ENCODE measurements at places on chromosomes 3 and 15.

DNA sequence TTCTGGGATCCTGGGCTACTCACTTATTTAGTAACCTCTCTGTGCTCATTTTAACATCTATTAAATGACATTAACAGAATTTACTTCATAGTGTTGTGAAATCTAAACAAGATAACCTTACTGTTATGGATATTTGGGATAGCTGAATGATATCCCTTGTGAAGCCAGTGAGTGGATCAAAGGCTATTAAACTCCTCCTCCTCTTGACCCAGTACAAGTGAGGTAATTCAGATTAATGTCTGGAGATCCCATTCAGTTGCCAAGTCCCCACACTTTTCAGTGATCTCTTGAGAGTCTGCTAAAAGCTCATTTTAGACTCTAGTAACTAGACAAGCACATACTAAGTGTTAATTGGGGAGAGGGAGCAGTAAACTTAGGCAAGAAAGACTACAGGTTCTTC is 2.5 kb upstream of the ANKRD28 start:
- no peak for DNase-seq

DNA sequence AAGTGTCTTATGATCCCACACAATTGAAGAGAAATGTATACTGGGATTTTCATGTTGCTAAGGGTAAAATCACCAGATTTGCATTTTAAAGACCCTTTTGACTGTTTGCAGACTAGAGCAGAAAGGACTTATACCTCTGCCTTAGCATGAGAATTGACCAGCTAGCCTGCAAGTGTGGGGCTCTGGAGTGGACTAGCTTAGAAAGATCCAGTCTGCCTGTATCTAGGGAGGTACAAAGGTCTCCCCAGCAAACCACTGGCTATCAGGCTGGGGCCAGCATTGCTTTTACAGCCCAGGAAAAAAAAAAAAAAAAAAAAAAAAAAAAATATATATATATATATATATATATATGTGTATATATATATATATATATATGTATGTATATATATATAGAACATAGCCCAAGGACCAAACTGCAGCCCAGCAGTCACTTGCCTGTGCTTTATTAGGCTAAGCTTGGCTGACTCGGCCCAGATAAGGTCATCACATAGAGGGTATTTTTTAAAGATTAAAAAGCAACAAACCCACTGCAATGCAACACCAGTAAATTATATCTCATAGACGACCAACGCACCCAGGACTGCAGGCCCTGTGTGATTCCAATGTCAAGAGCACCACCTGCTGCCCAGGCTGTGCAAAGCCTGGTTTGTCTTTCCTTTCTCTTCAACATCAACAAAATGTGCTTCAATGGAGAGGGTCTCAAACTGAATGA is 63.7 kb downstream of the DCLK3 start:
- peak; percentile 49 for DNase-seq

DNA sequence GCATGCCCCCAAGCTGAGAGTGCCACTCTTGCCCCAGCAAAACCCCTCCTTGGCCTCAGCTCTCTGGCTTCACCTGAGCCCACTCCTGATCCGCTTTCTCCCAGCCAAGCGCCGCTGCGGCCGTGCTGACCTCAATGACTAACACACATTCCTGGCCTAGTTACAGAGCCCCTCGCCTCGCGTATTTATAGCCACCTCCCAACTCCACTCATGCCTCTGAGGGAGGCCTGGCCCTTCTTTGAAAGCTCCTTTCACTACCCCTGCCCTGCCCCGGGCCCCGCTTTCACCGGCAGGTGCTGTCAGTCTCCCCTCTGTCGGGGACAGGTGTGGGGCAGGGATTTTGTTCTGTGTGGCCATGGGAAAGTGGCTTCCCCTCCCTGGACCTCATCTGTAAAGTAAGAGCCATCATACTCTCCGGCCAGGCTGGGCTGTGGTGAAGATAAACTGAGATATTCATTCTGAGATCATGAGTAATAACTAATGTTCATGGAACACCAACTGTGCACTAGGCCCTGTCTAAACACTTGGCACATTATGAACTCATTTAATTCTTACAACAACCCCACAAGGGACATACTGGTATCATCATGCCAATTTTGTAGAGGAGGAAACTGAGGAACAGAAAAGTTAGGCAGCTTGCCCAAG is 13.2 kb upstream of the ATP2B2 start:
- DNase-seq: peak; percentile 37

- DNase-seq: no peak
These were observed 312.9 kb downstream of the RORA start for GRCh38 chr15:60916032-60916678.

DNA sequence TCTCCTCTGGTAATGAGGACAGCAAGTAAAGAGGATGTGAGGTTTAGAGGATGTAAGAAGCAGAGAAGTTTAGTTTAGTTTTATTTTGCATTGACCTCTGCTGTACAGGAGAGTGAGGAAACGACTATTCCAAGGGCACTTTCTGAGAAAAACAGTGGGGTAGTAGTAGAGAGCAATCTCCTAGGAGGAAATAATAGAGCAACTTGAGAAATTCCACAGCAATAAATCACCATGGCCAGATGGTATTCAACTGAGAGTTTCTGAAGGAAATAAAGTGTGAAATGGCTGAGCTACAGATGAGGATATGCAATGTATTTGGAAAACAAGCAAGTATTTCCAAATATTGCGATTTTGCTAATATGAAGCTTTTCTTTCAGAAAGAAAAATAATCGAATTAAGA is 118.9 kb downstream of the DPH6 start:
- no peak for DNase-seq

- no peak for DNase-seq
These were observed 52.4 kb downstream of the NUP210 start for GRCh38 chr3:13367728-13368127.

- no peak for DNase-seq
These were observed 19.9 kb upstream of the IL20RB start for GRCh38 chr3:136937851-136938250.

- DNase-seq: no peak
These were observed 219.1 kb upstream of the FEZF2 start for GRCh38 chr3:62592408-62592807.

DNA sequence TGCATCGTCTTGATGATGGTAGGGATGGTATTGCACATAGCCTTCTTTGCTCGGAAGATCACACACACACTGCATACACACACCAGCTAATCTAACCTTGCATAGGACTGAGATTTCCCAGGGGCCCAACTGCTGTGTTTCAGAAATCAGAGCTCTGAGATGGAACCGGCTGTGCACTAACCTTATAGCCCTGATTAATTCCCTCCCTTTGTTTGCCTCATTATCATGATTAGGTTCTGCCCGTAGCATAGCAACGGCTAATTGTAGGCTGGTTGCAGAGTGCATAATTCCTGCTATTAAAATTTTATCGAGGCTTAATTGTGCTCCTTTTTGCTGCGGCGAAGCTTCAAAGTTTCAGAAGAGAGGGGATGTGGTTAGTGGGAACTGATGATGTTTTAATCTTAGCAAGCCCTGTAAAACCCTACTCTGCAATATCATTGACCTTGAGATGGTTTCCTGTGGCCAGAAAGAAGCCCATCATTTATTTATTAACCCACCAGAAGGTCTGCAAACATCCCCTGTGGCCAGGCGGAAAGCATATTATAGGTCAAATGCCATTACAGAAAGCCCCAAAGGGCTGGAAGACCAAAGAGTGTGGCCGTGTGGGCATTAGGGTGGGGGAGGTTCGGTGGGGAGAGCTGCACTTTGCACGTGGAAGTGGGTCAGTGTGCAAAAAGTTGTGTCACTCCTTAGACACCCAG is 56.2 kb upstream of the GLCE start:
- no peak for DNase-seq

DNA sequence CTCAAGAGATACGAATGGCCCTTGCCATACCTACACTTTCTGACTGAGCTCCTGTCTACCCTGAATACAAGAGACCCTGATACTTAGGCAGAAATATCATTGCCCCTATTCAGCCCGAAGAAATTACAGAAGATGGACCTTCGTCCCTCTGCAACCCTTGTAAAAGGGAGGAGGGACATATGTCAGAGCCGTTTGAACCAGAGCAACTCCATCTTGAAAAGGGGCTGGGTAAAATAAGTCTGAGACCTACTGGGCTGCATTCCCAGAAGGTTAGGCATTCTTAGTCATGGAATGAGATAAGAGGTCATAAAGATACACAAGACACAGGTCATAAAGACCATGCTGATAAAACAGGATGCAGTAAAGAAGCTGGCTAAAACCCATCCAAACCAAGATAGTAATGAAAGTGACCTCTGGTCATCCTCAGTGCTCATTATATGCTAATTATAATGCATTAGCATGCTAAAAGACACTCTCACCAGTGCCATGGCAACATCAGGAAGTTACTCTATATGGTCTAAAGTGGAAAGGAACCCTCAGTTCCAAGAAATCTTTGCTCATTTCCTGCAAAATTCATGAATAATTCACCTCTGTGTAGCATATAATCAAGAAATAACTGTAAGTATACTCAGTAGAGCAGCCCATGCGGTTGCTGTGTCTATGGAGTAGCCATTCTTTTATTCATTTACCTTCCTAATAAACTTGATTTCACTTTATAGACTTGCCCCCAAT is 49.7 kb upstream of the GPD1L start:
- no peak for DNase-seq

DNA sequence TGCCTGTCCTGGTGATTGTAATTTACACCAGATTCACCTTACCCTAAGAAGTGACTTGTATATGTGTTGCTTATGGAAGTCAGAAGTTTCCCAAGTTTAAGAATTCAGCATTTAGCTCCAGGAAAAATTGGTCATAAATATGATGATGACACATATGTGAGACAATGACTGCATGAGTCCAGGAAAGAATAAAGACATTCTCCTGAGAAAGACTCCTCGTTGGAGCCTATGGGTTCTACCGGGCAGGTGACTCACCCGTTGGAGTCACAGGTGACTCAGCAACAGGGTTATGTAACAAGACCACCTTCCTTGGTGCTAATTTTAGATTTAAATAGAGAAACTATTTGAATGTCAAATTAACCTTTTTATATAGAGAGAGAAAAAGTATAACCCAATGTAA is 662.4 kb downstream of the FHIT start:
- DNase-seq: no peak

GRCh38 chr3:73471986-73472787 is 152.6 kb downstream of the PDZRN3 start:
- no peak for DNase-seq

DNA sequence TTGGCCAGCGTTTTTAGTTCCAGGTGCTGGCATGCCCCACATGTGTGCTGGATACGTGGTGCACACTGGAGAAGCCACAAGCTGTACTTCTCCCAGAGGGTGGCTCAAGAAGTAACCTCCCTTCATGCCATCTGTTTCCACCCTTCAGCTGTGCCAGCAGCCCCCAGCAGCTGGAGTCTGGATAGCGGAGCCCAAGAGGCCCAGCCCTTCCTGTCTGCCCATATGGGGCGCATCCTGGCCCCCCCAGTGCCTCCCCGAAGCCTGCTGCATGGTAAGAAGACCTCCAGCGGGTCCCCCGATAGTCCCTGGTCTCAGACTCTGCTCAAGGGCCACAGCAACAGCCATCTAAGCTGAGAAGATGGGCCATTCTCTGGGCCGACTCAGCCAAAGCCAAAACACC is 5.8 kb upstream of the MANF start:
- DNase-seq: no peak
